ENCODE measurements at places on chromosomes 1 and 21.

DNA sequence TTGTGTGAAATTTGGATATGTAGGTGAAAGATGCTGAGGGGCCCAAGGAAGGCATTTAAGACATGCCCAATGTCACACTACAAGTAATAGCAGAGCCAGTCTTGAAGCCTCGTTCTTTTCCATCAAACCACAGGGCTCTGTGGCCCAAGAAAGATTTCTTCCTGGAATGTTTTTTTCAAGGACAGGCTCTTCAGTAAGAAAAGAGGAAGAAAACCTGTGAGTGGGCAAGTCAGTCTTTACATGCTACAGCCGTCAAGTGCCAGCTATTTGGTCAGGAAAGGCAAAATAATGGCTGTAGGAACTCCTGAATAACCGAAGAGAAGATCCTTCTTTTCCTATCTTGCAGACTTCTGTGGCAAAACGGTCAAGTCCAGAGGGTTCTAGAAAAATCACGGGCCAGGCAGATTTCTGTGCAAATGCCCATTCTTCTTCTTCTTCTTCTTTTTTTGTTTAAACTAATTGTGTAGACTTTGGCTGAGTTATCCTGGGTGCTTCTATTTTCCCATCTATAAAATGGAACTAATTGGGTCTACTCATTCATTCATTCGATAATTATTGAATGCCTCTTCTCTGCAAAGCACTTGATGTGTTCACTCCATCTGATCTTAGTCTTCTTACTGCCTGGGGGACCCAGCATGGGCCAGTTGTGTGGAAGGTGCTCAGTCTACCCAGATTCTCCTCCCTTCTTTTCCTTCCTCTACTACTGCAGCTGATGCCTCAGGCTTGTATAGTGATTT is 1.9 kb upstream of the ID3 start:
- DNase-seq = no peak

- DNase-seq = no peak
These were observed 5.8 kb downstream of the RGS1 start for GRCh38 chr1:192581131-192581927.

DNA sequence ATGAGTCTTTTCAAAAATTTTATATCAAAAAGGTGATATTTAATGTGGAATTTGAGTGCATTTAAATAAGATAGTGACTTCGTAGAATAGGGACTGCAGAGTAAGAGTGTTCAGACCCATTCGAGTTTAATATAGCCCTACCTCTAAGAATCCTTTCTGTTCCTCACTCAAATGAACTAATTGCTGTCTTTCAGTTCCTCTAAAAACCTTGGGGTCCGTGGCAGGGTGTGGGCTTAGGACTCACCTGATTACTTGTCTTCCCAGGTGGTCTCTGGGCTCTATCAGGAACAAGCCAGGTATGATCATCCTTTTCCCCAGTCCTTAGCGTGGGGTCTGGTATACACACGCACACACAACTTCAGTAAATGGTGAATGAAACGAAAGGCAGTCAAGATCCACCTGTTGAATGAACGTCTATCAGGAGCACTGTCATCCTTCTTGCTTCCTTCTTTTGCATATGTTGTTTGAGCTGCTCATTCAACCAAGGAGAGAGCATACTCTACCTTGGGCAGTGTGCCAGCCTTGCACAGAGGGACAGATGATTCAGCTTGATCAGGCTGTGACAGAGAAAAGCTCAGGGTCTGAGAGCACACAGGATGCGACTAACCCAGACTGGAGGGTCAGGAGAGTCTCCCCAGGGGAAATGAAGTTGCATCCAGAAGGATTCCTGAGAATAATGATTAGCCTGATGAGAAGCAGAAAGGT is 1.2 kb upstream of the RNF11 start:
- DNase-seq = no peak

GRCh38 chr1:216434232-216434631 is 11.0 kb upstream of the USH2A start:
- DNase-seq = no peak

GRCh38 chr1:222852326-222852725 is 37.5 kb downstream of the DISP1 start:
- DNase-seq = no peak

- DNase-seq = no peak
These were observed 338.1 kb downstream of the SMYD3 start for GRCh38 chr1:246169019-246169418.

- DNase-seq = no peak
These were observed 577.4 kb upstream of the PBX1 start for GRCh38 chr1:163981500-163982030.

DNA sequence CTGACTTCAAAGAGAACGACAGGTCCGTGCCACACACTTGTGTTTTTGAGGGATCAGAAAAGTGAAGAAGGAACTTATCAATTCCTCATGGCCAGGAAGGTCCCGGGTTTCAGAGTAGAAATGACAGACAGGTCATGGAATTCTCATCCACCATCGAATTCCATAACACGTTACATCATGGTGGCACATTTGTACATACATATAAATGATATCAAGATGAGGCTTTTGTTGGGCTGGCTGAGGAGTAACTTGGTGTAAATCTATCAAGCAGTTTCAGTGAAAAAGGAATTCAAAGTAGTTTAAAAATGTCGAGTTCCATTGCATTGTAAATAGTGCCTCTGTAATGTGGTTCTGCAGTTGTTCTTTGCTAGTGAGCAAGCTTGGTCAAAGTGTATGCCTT is 22.9 kb upstream of the GNPAT start:
- DNase-seq = no peak

GRCh38 chr1:154837672-154838171 is 32.4 kb downstream of the KCNN3 start:
- DNase-seq = no peak

DNA sequence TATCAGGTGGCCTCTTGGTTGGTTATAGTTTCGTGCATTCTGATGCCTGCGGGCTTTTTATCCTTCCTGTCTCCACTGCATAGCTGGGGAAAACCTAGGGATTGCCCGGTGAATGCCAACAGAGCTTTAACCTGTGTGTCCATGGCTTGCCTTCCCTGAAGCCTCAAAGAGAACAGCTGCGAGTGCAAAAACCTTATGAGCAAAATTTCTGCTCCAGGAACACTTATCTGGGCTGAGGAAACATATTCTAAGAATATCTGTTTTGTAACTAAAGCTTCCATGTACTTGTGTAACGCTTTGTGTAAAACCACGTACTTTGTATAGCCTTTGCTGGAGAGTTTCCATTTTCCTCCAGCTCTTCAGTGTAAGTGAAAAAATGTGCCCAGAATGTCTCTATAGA is 7.2 kb downstream of the CNST start:
- DNase-seq = no peak

- peak; percentile 21 for DNase-seq
These were observed 57.0 kb downstream of the DISP3 start for GRCh38 chr1:11535761-11536572.

DNA sequence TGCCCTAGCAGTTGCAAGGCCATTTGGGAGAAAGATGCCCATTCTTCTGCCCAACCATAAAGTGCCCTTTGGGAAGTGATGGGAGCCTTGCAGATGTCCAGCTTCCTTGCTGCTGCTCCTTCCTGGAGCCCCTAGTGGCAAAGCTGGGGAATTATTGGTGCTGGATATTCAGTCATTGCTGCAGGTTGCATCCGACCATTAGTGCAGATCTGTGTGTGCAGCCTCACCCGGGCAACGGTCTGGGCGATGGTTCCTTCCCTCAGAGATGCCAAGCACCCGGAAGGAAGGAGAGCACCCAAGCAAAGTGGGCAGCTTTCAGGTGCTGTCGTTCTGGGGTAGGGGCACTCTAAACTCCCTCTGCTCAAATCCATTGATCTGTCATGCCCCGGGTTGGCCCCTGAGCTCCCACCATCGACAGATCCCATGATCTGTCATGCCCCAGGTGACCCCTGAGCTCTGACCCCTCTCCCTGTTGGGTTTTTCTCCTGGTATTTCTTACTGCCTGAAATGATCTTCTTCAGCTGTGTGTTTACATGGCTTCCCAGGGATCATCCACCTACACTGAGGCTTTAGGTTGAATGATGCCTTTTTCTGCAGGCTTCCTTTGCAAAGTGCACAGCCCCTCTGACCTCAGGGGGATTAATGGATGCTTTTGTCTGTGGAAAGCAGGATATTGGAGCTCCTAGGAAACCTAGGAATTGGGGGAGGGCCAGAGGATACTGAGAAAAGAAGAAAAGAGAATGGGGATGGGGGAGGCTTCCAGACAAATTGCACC is 467.5 kb downstream of the PTPRU start:
- peak; percentile 84 for DNase-seq

DNA sequence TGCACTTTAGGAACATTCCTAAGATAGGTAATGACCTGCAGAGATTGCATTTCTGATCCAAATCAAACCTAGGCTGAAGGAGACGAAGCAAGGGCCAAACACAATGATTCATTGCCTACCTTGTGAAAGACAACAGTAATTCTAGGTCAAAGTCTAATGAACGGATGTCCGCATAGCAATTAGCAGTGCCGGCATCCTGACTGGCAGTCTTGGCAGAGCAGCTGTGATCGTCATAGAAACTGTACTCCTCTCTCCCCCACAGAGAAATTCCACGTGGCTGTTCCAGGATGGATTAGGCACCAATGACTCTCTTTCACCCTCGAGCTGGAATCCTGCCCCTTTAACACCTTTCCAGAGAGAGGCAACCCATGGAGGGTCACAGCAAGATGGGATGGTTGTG is 28.9 kb upstream of the VAV3 start:
- DNase-seq = no peak

DNA sequence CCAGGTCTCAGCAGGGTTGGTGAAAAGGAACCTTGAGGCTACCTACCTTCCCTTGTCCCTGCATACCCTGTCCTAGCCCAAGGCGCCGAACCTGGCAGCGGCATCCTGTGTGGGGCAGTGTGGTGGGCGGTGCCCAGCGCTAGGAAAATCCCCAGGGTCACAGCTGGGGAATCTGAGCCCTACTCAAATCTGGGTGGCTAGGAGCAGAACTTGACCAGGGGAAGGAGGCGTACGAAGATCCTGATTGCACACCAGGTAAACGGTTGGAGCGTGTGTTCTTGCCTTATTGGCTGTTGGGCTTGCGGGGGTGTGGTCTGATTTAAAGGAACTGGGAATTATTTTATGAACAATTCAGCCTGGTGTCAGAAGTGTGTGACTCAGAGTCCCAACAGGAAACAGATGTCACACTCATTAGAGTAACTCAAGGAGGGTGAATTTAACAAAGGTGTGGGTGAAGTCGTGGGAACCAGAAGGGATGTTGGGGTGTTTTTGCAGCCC is 118.6 kb downstream of the LRIG2 start:
- peak; percentile 8 for DNase-seq

GRCh38 chr21:17085707-17086106 is 427.1 kb upstream of the CXADR start:
- DNase-seq = no peak

- DNase-seq = no peak
These were observed 146.6 kb downstream of the SPATA46 start for GRCh38 chr1:162230096-162230495.

- DNase-seq = no peak
These were observed 91.2 kb downstream of the ATP6V1G3 start for GRCh38 chr1:198449261-198449660.

GRCh38 chr1:199804526-199804925 is 223.0 kb upstream of the NR5A2 start:
- DNase-seq = no peak

DNA sequence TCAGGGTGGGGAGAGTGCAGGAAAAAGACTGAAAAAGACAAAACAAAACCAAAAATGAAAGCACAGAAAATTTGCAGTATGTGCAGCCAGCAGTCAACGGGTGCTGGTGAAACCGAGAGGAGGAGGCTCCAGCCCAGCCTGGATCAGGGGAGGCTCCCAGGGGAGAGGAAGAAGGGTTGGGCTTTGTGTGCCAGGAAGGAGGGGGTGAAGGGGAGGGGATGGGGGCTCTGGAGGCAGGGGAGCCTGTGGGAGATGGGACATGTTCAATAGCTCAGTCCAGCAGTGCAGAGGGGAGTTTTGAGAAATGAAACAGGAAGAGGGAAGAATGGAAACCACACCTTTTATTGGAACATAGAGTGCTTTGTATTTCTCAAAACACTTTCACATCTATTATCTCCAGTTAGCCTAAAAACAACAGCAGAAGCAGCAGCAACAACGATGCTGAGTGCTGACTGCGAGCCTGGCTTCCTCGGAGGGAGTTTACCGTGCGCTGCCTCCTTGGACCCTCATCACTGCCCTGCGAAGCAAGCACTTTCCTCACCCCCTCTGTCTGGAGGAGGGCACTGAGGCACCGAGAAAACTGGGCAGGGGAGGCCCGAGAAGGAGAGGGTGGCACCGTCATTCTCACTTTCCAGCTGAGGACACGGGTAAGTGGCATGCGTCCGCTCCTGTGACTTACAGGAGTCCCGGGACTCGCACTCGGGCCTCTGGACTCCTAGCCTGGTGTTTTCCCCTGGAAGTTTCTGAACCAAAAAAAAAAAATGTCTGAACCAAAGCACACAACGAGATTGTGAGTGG is 62.9 kb downstream of the MDM4 start:
- DNase-seq = no peak

- no peak for DNase-seq
These were observed 6.5 kb downstream of the A3GALT2 start for GRCh38 chr1:33314416-33314815.

DNA sequence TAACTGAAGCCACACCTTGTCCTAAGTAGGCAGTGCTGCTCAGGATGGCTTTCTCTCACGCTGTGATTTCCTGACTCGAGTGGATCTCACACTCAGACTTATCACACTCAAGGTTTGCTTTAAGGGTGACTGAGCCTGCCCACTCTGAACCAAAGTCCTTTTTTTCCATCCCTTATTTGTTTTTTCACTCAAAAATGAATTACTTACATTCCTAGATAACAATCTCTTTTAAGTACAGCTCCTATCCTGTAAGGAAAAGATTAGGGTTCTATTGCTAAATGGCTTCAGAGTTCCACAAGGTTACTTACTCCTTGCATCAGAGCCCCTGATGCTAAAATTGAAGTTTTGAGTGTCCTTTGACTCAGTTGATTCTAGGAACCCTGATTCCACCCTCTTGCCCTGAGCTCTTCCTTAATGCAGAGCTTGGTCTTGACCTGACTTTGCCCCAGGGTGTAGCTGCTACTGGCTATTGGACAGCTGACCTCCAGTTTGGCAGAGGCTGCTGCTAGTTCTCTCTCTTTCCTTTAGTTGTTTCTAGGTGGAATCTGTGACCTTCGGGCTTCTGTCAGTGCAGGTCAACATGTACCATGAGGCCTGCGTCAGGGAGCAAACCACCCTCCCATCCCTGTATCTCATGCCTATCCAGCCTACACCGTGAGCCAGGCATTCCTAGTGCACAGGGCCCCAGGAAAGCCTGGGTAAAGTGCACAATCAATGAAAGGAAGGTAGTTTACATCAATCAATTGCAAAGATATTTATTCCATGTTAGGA is 80.1 kb upstream of the CD55 start:
- DNase-seq = no peak

Measured in HEK293T (cell line).